ENCODE measurements at places on chromosomes 5 and 9. TPM values are rescaled to one million over a fixed set of nuclear protein-coding genes. Genes with fewer than 3 reads are reported as not detected.

GRCh38 chr5:58204966-58205365 lies 254.9 kb downstream of the PLK2 start:
- DNase-seq = no peak
- H3K4me1 ChIP-seq = peaks cover 22% of the 10 kb centered on the region
- H3K27me3 ChIP-seq = no peaks in the 10 kb centered on the region
- no peaks in the 10 kb centered on the region for H3K36me3 ChIP-seq

DNA sequence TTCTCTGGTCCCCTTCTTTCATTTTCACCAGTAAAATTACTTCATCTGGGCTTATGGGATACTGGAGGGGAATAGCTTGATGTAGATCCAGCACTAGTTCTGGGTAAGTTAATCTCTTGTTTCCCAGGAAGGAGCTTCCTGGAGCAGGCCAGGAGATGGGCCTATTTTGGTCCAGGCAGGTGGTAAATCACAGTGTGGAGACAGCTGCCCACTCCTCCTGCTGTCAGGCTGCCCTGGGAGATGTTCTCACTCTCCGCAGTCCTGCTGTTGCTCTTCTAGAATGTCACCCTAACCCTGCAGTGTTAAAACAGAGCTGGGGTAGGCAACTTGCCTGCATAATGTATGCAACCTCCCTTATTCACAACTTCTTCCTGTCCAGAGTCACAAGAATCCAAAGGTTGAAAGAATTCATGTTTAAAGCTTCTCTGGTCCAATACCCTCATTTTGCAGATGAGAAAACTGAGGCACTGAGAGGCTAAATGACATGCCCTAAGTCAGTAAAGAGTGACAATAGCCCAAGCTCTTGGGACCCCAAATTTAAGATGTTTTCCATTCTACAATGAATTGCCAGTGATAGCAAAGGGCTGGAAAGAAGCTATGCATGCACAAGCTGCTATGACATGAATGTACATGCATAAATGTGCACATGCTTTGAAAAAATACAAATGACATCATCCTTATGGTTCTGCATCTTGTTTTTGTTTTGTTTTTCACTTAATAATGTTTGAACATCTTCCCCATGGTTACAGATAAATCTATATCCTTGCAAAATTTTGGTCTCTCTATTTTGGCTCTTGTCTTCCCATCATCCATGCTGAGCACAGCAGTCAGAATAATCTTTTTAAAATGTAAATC lies 71.8 kb upstream of the ADRA1B start:
- H3K27ac ChIP-seq = no peak overlapping the region
- no peaks in the 10 kb centered on the region for H3K4me1 ChIP-seq
- H3K27me3 ChIP-seq = no peaks in the 10 kb centered on the region

GRCh38 chr9:124006448-124007361 lies 4.9 kb upstream of the LHX2 start:
- peaks cover 4% of the 10 kb centered on the region for H3K4me1 ChIP-seq
- no peak overlapping the region for H3K27ac ChIP-seq
- no peak overlapping the region for H3K4me3 ChIP-seq
- peaks cover 14% of the 10 kb centered on the region for H3K27me3 ChIP-seq
- no peak for DNase-seq

DNA sequence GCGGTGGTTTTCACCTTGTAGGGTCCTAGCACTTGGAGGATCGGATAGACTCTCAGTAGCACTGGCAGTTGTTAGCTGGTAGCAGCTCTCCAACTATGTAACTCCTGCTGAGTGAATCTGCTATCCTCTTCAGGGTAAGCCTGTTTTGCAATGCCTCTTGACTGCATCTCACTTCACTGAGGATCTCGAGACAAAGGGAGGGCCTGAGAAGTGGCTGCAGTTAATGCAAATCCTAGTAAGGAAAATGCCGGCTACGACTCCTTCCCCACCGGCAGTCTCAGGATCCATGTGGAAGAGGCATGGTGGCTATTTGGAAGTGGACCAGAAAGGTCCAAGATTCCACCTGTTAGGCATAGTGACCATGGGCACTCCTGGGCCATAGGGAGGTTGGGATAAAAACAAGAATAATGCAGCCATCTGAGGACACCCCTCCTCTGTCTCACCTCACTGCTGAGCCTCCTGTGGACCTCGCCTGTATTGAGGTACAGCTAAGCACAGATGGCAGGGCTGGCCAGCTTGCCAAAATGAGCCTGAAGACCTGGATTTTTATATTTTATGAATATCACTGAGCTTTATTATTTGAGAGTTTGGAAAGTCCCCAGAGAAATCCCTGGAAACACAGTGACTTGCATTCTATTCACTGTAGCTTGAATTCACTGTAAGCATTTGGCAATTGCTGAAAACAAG lies 146.0 kb downstream of the LIFR start:
- no peak overlapping the region for H3K4me3 ChIP-seq
- no peak for DNase-seq
- no peak overlapping the region for H3K27ac ChIP-seq
- no peaks in the 10 kb centered on the region for H3K27me3 ChIP-seq
- no peaks in the 10 kb centered on the region for H3K4me1 ChIP-seq

Gene GMCL2
- not detected for total RNA-seq

GRCh38 chr5:137304226-137304874 lies 194.8 kb downstream of the SPOCK1 start:
- no peak for DNase-seq
- H3K4me3 ChIP-seq = no peak overlapping the region
- H3K36me3 ChIP-seq = no peaks in the 10 kb centered on the region
- H3K27ac ChIP-seq = no peak overlapping the region
- no peaks in the 10 kb centered on the region for H3K27me3 ChIP-seq

Gene PRRX2
- total RNA-seq = 0.18 TPM

DNA sequence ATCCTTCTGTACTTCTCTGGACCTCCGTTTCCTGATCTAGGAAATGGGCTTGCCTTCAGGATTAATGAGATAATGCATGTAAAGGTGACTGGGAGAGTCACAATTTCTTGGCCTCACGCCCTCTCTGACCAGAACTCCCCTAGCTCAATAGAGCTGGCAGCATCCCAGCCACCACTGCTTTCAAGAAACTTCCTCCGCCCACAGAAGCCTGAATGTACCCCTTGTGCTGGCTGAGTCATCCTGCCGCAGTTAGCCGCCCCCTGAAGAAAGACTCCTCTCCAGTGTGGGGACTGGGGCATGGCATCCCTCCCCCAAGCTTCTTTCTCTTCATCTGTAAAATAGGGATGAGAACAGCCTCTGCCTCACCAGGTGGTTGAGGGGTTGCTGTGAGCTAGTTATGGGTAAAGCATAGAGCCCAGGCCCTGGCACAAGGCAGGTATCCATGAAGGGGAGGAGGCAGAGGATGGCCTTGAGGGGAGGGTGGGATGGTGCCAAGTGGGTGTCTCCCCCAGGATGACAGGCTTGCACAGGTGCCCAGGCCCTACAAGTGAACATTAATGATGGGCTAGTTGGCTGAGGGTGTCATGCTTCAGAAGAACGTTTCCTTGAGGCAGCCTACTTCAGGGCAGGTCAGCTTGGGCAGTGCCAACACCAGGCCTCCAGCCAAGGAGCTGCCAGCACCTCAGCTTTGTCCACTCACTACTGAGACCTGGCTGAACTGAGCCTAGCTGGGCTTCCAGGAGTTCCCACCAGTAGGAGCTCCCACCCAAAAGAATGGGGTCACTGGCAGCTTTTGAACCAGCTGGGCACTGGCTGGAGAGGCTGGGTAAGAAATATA lies 3.4 kb downstream of the PDLIM4 start:
- peaks cover 45% of the 10 kb centered on the region for H3K36me3 ChIP-seq
- no peak overlapping the region for H3K4me3 ChIP-seq
- H3K27ac ChIP-seq = peak overlapping the region; percentile 95
- peaks cover 31% of the 10 kb centered on the region for H3K4me1 ChIP-seq
- DNase-seq = peak; percentile 86
- no peaks in the 10 kb centered on the region for H3K27me3 ChIP-seq

- no peak overlapping the region for H3K27ac ChIP-seq
- no peaks in the 10 kb centered on the region for H3K27me3 ChIP-seq
- no peak for DNase-seq
- H3K36me3 ChIP-seq = 0 out of 2 replicates have a peak, but pooled peaks cover 2% of the 10 kb centered on the region
These were observed 29.8 kb upstream of the ALDOB start for GRCh38 chr9:101465326-101465915.

- 0 out of 2 replicates have a peak, but pooled peaks cover 4% of the 10 kb centered on the region for H3K4me1 ChIP-seq
- DNase-seq = peak; percentile 92
- H3K4me3 ChIP-seq = peak within 1 kb of the TSS; percentile 65
- H3K27ac ChIP-seq = peak within 1 kb of the TSS; percentile 77
These were observed at the start of gene PCDHGB1 for GRCh38 chr5:141349917-141350619. PCDHGB1 (plus strand) TSS chr5:141350099; CDS start chr5:141350261, 162 bp downstream.

DNA sequence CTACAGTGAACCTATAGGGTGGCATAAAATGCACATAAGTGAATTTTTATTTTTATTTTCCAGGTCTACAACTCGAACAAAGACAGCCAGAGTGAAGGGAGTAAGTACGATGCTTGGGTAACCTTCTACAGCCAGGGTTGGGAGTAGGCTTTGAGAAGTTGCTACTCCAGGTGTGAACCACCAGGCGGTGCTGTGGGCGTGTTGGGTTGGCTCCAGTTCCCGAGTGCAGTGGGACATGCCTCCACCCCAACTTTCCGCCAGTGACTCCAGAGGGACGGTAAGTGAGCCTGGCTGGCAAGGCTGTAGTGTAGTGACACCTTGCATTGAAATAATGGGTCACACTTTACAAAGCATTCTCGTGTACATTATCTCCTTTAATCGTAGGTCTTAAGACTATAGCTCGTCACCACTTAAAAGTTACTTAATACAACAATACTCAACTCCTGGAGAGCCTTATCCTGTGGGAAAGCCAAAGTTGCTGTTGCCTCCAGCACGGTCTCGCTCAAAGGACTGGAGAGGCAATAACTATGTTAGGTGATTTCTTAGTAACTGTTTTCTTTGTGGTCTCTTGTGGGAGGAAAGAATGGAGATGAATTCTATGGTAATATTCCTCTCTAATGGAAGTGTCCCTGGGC lies 244.0 kb downstream of the ARHGAP26 start:
- no peak overlapping the region for H3K4me3 ChIP-seq
- H3K36me3 ChIP-seq = no peaks in the 10 kb centered on the region
- H3K27ac ChIP-seq = no peak overlapping the region
- no peaks in the 10 kb centered on the region for H3K27me3 ChIP-seq

DNA sequence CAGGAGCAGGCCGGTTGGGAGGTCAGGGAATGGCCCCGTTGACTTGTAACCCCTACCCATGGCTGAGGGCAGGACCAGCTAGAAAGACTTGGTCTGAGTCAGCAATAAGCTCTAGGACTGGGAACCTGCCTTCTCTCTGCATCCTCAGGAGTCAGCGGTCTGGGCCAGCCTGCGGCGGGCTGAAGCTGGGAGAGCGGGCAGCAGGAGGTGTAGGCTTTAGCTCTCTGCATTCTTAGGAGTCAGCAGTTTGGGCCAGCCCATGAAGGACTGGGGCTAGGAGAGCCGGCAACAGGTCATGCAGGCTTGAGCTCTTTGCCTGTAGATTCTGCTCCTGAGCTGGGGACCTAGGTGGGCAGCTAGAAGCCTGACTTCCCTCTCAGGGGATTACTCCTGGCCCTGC lies 6.4 kb upstream of the SMIM32 start:
- H3K27me3 ChIP-seq = 0 out of 2 replicates have a peak, but pooled peaks cover 3% of the 10 kb centered on the region
- H3K4me1 ChIP-seq = no peaks in the 10 kb centered on the region
- no peak overlapping the region for H3K27ac ChIP-seq

- peak; percentile 84 for DNase-seq
- H3K4me3 ChIP-seq = peak overlapping the region; percentile 11
- H3K36me3 ChIP-seq = no peaks in the 10 kb centered on the region
- no peaks in the 10 kb centered on the region for H3K27me3 ChIP-seq
- peak overlapping the region; percentile 55 for H3K27ac ChIP-seq
These were observed 294.8 kb upstream of the KLF4 start for GRCh38 chr9:107784235-107784958.

Gene RC3H2
- 84.7 TPM for total RNA-seq

GRCh38 chr9:86659413-86660046 lies 287.8 kb downstream of the GAS1 start:
- H3K4me1 ChIP-seq = peaks cover 27% of the 10 kb centered on the region
- DNase-seq = no peak
- H3K27me3 ChIP-seq = no peaks in the 10 kb centered on the region
- no peak overlapping the region for H3K4me3 ChIP-seq

Gene GRAMD2B
- total RNA-seq = 12.1 TPM

- no peaks in the 10 kb centered on the region for H3K27me3 ChIP-seq
- no peaks in the 10 kb centered on the region for H3K36me3 ChIP-seq
- DNase-seq = no peak
- H3K27ac ChIP-seq = no peak overlapping the region
- H3K4me3 ChIP-seq = no peak overlapping the region
These were observed 566.1 kb downstream of the ZNF608 start for GRCh38 chr5:124180299-124180874.

GRCh38 chr5:171143171-171143570 lies 165.9 kb upstream of the TLX3 start:
- H3K4me1 ChIP-seq = no peaks in the 10 kb centered on the region
- H3K36me3 ChIP-seq = no peaks in the 10 kb centered on the region
- H3K27me3 ChIP-seq = no peaks in the 10 kb centered on the region
- DNase-seq = no peak
- no peak overlapping the region for H3K4me3 ChIP-seq

Gene THBS4
- 6.0 TPM for total RNA-seq

- no peak overlapping the region for H3K27ac ChIP-seq
- H3K4me3 ChIP-seq = no peak overlapping the region
- peaks cover 5% of the 10 kb centered on the region for H3K4me1 ChIP-seq
- peaks cover 91% of the 10 kb centered on the region for H3K36me3 ChIP-seq
- H3K27me3 ChIP-seq = no peaks in the 10 kb centered on the region
- DNase-seq = peak; percentile 54
These were observed 37.6 kb upstream of the EIF4EBP3 start for GRCh38 chr5:140509898-140510297.

Gene MARCHF11
- total RNA-seq = not detected

Gene DCTN3
- 63.6 TPM for total RNA-seq

DNA sequence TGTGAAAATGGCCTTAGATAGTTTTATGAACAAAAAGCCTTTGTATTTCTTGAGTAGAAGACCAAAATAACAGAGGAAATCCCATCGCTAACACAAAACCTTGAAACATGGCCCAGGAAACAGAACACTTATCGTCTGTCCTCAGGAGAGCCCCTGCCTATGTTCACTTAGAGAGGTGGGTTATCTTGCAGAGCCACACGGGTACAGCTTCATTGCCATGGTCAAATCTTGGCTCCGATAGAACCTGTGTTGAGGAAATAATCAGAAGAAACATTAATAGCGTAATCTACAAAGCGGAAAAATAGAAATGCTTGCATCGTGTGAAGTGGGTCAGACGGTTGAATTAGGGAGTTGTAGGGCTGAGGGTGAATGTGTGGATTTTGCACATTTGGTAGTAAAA lies 216.1 kb downstream of the MAST4 start:
- H3K4me1 ChIP-seq = no peaks in the 10 kb centered on the region
- no peak overlapping the region for H3K4me3 ChIP-seq
- H3K27me3 ChIP-seq = peaks cover 8% of the 10 kb centered on the region
- DNase-seq = no peak

Gene RNF183
- not detected for total RNA-seq

DNA sequence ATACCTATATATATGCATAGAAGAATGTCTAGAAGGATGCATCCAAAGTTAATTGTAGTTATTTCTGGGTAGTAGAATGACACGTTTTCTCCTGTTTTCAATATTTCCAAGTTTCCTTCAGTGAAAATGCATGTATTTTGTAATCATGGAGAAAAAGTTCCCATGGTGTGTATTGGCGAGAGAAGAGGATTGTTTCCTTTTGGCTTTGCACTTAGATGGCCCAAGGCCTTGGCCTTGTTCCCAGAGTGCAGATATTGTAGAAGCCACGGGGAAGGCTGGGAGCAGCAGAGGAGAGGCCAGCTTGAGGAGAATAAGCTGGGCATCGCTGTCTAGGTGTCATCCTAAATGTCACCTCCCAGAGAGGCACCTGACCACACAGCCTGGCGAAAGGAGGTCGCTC lies 44.0 kb downstream of the IRF1 start:
- H3K27me3 ChIP-seq = no peaks in the 10 kb centered on the region
- peaks cover 10% of the 10 kb centered on the region for H3K4me1 ChIP-seq
- H3K36me3 ChIP-seq = no peaks in the 10 kb centered on the region
- H3K4me3 ChIP-seq = no peak overlapping the region
- DNase-seq = no peak

Gene RAB3C
- total RNA-seq = not detected

Measured in SJCRH30 (cell line).